Skeletal muscle cell (primary cell): ENCODE measurements at places on chromosomes 4 and X.

GRCh38 chr4:12692815-12693214 is 791.3 kb downstream of the RAB28 start:
- no peak for DNase-seq

DNA sequence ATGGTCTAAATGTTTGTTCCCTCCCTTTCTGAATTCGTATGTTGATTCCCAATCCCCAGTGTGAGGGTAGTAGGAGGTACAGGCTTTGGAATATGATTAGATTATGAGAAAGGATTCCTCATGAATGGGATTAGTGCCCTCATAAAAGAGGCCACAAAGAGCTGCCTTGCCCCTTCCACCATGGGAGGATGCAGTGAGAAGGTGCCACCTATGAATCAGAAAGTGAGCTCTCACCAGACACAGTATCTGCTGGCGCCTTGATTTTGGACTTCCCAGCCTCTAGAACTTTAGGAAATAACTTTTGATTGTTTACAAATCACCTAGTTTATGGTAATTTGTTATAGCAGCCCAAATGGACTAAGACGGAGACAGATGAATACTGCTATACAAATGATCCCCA is 3.6 kb downstream of the ATP10D start:
- DNase-seq, result no peak

DNA sequence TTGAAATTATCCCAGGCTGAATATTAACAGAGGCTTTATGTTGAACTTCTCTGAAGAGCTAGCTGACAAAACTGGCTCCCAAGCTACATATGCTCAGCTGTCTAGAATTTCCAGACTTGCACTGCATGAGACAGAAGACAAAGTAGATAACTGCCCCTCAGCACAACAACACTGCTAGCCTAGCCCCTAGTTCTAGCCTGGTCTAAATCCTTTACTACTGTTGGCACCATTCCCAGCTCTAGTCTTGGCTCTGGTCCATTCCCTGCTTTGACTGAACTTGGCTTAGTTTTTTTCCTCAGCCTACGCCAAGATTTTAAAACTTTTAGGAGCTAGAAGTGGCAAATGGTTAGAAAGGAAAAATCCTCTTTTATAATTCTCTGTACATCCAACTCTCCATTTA is 7.6 kb upstream of the OPHN1 start:
- DNase-seq, result peak; percentile 53

DNA sequence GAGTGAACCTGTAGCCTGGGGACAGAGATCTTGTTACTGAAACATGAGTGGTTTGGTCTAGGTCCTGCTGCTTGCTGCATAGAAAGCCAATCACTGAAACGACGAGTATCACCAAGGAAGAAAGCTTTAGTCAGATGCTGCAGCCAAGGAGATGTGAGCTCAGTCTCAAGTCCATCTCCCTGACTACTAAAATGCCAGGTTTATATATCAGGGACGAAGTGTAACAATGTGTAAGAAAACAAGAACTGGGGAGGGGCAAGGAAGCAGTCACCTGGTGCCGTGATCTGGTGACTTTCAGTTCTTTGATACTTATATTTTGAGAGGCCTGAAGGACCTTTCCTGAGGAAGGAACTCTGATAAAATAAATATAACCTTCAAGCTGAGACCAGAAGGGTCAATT is 19.6 kb upstream of the ABRAXAS1 start:
- no peak for DNase-seq

DNA sequence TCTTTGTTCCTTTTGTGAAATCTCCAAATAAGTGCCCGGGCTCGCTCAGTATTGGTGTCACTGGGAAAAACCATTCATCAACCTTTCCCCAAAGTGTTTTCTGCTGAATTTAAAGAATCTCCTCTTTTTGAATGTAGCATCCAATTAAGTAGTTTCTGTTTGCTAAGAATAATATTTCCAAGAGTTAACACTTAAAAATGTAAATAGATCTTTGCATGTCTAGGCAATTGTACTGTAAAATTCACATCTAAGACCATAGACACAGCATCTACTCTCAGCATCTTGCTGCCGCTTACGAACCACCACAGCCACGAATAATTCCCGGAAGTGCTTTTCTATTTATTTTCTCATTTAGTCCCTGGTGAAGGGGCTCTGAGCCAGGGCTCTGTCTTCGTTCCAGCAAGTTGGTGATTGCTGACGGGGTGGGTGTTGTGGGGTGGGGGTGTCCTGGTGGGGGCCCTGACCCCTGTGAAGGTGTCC is 1.4 kb downstream of the NSG1 start:
- DNase-seq, result no peak

DNA sequence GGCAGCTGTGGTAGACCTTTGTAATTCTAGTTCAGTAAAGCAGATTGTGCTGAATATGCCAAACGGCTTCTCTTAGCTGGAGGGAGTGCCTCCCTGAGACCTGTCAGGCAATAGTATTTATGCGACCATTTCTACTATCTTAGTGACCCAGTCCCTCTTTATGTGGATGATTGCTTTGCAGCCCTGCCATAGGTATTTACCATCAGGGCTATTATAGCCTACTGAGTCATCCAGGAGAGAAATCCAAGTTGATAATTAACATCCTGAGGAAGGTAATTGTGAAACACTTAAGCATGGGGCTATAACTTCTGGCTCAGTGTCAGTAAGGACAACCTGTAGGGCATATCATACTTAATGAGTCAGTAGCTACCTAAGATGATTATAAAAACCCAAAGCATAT is 103.9 kb upstream of the MAOA start:
- no peak for DNase-seq
